ENCODE measurements at places on chromosomes 3 and 15.

- no peaks in the 10 kb centered on the region for H3K4me1 ChIP-seq
- no peak overlapping the region for H3K4me3 ChIP-seq
- no peak overlapping the region for H3K27ac ChIP-seq
- H3K36me3 ChIP-seq: peaks cover 5% of the 10 kb centered on the region
Measured at GRCh38 chr3:126848991-126849390, 133.9 kb upstream of the PLXNA1 start.

- H3K27ac ChIP-seq: peak overlapping the region; percentile 89
- DNase-seq: no peak
- H3K4me3 ChIP-seq: peak overlapping the region; percentile 96
- peaks cover 19% of the 10 kb centered on the region for H3K36me3 ChIP-seq
- H3K27me3 ChIP-seq: no peaks in the 10 kb centered on the region
Measured at GRCh38 chr3:48684480-48685143, 1.1 kb downstream of the NCKIPSD start.

- no peak for DNase-seq
- no peak overlapping the region for H3K4me3 ChIP-seq
- no peak overlapping the region for H3K27ac ChIP-seq
- H3K27me3 ChIP-seq: peaks cover 15% of the 10 kb centered on the region
- no peaks in the 10 kb centered on the region for H3K36me3 ChIP-seq
Measured at GRCh38 chr3:64058566-64058965, 35.3 kb upstream of the PSMD6 start.

DNA sequence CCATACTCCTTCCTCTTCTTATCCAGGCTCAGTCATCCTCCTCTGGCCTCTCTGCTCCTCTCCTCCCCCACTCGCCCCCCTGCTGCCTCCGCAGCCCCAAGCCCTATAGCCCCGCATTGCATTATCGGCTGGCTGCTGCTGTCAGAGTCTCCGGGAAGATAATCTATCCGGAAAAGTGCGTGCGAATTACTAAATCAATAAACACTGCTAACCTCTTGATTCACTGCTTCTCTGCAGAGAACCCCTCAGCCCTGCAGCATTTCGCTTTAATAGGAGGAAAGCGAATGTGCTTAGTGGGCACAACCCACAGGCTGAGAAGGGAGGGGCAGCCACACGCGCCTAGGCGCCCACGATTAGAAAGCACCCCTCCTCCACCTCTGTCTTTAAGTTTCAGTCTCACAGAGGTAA is 167.6 kb downstream of the ABHD5 start:
- no peak for DNase-seq
- H3K27me3 ChIP-seq: peaks cover 32% of the 10 kb centered on the region
- no peak overlapping the region for H3K27ac ChIP-seq
- no peak overlapping the region for H3K4me3 ChIP-seq

- H3K27me3 ChIP-seq: no peaks in the 10 kb centered on the region
- H3K4me1 ChIP-seq: no peaks in the 10 kb centered on the region
- H3K27ac ChIP-seq: no peak overlapping the region
- H3K36me3 ChIP-seq: peaks cover 2% of the 10 kb centered on the region
- DNase-seq: no peak
Measured at GRCh38 chr3:166425900-166426611, 588.8 kb upstream of the BCHE start.

DNA sequence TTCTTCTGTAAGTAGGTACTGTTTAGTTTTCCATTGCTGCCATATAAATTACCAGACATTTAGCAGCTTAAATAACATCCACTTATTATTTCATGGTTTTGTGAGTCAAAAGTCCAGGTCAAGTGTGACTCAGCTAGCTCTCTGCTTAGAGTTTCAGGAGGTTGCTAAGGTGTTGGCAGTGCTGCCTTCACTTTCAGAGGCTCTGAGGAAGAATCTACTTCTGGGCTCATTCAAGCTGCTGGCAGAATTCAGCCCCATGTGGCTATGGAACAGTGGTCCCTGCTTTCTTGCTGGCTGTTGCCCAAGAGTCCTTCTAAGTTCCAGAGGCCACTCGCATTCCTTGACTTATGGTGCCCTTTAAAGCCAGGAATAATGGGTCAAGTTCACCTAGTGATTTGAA is 4.5 kb downstream of the CFAP44 start:
- H3K4me1 ChIP-seq: no peaks in the 10 kb centered on the region
- H3K4me3 ChIP-seq: no peak overlapping the region
- H3K27me3 ChIP-seq: no peaks in the 10 kb centered on the region
- H3K27ac ChIP-seq: no peak overlapping the region

- H3K27ac ChIP-seq: no peak overlapping the region
- no peaks in the 10 kb centered on the region for H3K36me3 ChIP-seq
- H3K4me3 ChIP-seq: no peak overlapping the region
Measured at GRCh38 chr3:31093606-31094005, 199.1 kb upstream of the GADL1 start.

GRCh38 chr3:23182996-23183513 is 20.1 kb upstream of the UBE2E2 start:
- no peak overlapping the region for H3K4me3 ChIP-seq
- H3K36me3 ChIP-seq: no peaks in the 10 kb centered on the region
- H3K27me3 ChIP-seq: peaks cover 2% of the 10 kb centered on the region
- DNase-seq: no peak
- no peak overlapping the region for H3K27ac ChIP-seq

DNA sequence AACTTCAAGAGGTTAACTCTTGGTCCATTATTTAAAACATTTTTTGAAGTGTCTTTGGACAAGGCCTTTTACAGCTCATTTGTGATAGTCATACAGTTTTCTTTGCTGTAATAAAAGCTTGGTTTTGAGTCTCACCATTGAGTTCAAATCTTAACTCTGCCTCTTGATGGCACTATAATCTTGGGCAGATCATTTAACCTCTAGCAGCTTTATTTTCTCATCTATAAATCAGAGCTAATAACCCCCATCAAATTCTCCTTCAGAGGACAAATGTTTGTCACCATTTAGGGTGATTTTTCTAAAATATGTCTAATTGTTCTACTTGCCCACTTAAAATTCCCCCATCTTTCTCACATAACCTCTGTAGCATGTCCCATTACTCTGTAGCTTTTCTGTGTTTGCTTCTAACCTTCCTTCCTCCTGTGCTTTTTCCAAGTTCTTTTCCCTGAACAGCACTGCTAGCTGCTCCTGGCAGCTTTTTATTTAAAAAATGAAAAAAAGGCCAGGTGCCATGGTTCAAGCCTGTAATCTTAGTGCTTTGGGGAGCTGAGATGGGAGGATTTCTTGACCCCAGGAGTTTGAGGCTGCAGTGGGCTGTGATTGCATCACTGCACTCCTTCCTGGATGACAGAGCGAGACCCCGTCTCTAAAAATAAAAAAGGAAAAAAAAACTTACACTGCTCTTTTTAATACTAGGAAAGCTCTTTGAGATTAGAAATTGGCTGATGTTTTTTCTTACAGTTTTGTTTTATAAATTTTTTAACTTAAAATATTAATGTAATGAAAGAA is 28.5 kb downstream of the UBE2E1 start:
- no peak for DNase-seq
- H3K4me1 ChIP-seq: peaks cover 48% of the 10 kb centered on the region
- no peaks in the 10 kb centered on the region for H3K27me3 ChIP-seq
- peak overlapping the region; percentile 19 for H3K27ac ChIP-seq
- no peak overlapping the region for H3K4me3 ChIP-seq

GRCh38 chr3:193452338-193452737 is 73.8 kb upstream of the ATP13A5 start:
- H3K4me3 ChIP-seq: no peak overlapping the region
- H3K27me3 ChIP-seq: peaks cover 6% of the 10 kb centered on the region
- H3K4me1 ChIP-seq: peaks cover 3% of the 10 kb centered on the region
- peaks cover 2% of the 10 kb centered on the region for H3K36me3 ChIP-seq
- H3K27ac ChIP-seq: no peak overlapping the region

DNA sequence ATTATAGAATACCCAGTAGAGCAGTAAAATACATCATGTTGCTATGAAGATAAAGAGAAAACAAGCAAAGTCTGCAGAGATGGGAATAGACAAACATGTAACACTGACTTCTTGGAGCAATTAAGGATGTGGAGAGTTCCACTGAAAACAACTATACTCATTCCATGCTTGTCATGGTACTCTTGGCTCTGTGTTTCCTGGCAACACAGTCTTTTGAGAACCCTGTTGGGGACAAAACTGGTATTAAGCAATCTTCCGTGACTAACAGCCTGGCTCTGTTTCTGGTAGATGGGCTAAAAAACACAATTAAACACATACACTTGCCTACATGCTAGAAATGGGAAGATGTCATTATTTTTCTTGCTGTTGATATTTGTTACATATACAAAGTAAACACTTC is 1212.3 kb upstream of the GBE1 start:
- no peaks in the 10 kb centered on the region for H3K36me3 ChIP-seq
- no peak for DNase-seq
- H3K27ac ChIP-seq: no peak overlapping the region
- H3K27me3 ChIP-seq: no peaks in the 10 kb centered on the region

DNA sequence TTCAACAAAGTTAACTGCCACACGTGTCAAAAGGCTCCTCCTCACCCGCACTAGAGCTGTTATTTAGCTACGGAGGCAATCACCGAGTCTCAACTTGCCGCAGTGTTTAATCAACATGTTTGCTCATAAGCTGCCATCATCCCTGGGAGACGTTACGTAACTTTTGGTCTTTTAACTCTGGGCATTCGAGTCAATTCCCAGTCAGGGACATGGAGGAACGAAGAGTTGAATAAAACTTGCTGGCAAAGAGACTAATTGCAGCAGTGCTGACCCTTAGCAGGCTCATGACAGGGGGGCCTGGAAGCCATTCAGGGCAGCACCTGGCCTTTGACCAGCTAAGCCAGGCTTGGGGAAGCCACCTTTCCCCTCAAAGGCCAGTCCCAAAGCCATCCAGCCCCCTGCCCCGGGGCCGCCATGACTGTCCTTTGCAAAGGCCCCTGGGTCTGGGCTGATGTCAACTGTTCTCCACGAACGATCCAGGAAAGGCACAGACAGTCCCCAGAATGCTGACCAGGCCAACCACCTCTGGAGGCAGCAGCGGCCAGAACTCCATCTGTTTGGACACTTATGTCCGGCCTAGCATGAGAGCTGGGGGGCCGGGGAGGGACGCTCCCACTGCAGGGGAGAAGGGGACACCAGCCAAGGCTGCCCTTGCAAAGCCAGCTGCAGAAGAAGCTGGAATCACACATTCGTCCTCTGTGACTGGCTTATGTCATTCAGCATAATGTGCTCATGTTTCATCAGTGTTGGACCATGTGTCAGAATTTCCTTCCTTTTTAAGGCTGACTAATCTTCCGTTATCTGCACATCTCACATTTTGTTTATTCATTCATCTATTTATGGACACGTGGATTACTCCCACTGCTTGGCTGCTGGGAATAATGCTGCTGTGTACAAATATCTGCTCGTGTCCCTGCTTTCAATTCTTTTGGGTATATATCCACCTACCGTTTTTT is 43.7 kb downstream of the PCSK6 start:
- no peaks in the 10 kb centered on the region for H3K36me3 ChIP-seq
- H3K4me3 ChIP-seq: no peak overlapping the region
- H3K4me1 ChIP-seq: peaks cover 3% of the 10 kb centered on the region
- H3K27ac ChIP-seq: no peak overlapping the region
- peaks cover 11% of the 10 kb centered on the region for H3K27me3 ChIP-seq

- H3K4me3 ChIP-seq: no peak overlapping the region
- H3K4me1 ChIP-seq: no peaks in the 10 kb centered on the region
- no peak overlapping the region for H3K27ac ChIP-seq
- DNase-seq: no peak
- no peaks in the 10 kb centered on the region for H3K27me3 ChIP-seq
Measured at GRCh38 chr3:35187908-35188307, 451.4 kb upstream of the ARPP21 start.

DNA sequence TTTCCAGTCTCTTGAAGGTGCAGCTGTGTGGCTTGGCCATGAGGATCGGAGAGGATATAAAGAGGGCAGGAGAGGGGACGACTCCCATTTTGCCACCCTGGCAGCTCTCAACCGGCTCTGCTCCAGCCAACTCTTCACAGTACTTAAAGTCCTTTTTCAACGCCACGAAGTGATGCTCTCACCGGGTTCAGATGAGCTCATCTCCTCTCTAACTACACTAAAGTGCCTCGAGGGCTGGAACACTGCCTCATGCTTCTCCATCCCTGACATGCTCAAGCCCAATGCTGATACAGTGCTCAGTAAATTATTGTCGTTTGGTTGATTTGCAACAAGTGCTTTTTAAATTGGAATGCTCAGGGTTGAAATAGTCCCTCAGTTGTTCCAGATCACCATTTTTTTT is 97.8 kb downstream of the GTPBP8 start:
- H3K36me3 ChIP-seq: peaks cover 23% of the 10 kb centered on the region
- no peak for DNase-seq
- no peak overlapping the region for H3K4me3 ChIP-seq
- peaks cover 3% of the 10 kb centered on the region for H3K4me1 ChIP-seq
- no peak overlapping the region for H3K27ac ChIP-seq

GRCh38 chr3:38590521-38590920 is 59.0 kb downstream of the SCN5A start:
- H3K36me3 ChIP-seq: no peaks in the 10 kb centered on the region
- no peak for DNase-seq
- no peaks in the 10 kb centered on the region for H3K4me1 ChIP-seq
- no peak overlapping the region for H3K27ac ChIP-seq
- H3K4me3 ChIP-seq: no peak overlapping the region
- H3K27me3 ChIP-seq: peaks cover 6% of the 10 kb centered on the region

DNA sequence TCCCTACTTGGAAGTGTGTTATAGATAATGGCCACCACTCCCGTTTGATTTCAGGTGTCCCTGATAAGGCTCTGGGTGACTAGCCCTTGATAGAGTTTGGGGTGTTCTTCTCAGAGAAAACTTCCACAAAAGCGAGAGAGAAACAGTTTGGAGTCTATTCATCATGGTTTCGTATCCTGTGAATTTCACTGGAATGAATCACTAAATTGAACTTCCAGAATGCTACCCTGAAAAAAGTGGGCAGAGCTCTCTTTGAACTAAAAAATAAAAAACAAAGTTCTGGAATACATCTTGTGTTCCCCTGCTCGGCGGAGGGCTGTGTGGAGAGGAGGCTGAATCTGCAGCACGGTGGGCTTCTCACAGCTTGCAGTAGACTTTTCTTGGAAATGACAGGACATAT is 52.8 kb upstream of the FAM98B start:
- no peak overlapping the region for H3K27ac ChIP-seq
- no peak overlapping the region for H3K4me3 ChIP-seq
- H3K27me3 ChIP-seq: peaks cover 9% of the 10 kb centered on the region
- no peaks in the 10 kb centered on the region for H3K4me1 ChIP-seq

GRCh38 chr3:42129014-42129953 is 38.1 kb downstream of the TRAK1 start:
- peak overlapping the region; percentile 82 for H3K27ac ChIP-seq
- peaks cover 39% of the 10 kb centered on the region for H3K4me1 ChIP-seq
- H3K4me3 ChIP-seq: no peak overlapping the region
- H3K36me3 ChIP-seq: peaks cover 28% of the 10 kb centered on the region

GRCh38 chr3:43036621-43037423 is 57.7 kb downstream of the GASK1A start:
- no peak overlapping the region for H3K4me3 ChIP-seq
- peak; percentile 2 for DNase-seq
- H3K4me1 ChIP-seq: peaks cover 5% of the 10 kb centered on the region
- H3K27ac ChIP-seq: no peak overlapping the region
- H3K27me3 ChIP-seq: peaks cover 10% of the 10 kb centered on the region

Measured in memory B cell (primary cell).